ENCODE measurements at places on chromosomes 6 and 20.

DNA sequence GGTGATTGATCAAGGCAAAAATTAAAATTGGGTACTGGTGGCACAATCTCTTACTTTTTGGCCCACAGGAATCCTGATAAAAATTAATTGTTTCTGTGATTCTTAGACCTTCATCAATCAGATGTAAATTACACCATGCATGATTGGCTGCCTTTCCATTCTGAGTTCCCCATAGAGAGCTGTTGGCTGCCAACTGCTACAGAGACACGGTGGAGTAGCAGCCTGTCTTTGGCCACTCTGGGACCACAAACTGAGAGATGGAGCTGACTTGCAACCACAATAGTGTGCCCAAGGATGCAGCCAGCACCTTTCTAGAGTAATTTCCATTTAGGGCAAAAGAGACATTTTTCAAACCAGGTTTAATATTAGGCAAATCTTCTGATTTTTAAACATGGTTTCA, 274.3 kb upstream of the MMS22L start:
- DNase-seq = no peak

DNA sequence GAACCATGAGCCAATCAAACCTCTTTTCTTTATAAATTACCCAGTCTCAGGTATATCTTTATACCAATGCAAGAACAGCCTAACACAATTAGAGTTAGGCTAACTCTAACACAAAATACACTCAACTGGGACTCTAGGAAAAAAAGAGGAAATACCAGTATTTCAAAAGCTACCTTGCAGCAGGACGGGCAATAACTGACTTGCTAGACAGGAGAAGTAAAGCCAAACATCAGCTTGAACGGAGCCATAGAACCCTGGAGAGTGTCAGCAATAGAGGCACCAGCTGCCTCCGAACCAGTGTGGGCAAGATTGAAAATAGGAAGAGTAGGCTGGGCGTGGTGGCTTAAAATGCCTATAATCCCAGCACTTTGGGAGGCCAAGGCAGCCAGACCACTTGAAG, 162.0 kb upstream of the SOX4 start:
- DNase-seq = no peak

GRCh38 chr6:99145738-99146137, 198.0 kb upstream of the FBXL4 start:
- DNase-seq = no peak

DNA sequence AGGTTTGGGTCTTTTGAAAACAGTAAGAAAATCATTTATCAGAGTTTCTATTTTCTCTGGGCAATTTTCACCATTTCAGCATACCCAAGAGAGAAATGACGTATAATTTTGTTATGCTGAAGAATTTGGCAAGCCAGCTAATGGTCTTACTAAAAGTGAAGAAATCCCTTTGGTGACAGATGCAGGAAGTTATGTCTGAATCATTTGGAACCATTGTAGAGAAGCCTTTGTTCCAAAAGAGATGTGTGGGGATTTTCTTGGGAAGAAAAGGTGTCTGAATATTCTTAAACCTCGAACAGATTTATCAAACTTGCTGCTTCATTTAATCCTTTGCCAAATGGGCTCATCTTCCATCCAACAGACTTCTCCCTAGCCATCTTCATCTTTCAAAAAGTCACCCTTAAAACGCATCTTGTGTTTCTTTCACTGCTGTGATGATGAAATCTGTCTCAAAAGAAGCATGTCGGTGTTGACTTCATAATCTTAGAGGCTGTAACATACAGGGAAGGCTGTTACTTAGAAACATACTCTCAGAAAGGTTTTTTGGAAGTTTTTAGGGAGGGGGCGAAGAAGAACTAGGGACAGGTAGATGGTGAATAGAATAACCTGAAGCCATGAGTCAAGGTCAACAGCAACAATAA, 39.5 kb downstream of the CITED2 start:
- DNase-seq = peak; percentile 67

DNA sequence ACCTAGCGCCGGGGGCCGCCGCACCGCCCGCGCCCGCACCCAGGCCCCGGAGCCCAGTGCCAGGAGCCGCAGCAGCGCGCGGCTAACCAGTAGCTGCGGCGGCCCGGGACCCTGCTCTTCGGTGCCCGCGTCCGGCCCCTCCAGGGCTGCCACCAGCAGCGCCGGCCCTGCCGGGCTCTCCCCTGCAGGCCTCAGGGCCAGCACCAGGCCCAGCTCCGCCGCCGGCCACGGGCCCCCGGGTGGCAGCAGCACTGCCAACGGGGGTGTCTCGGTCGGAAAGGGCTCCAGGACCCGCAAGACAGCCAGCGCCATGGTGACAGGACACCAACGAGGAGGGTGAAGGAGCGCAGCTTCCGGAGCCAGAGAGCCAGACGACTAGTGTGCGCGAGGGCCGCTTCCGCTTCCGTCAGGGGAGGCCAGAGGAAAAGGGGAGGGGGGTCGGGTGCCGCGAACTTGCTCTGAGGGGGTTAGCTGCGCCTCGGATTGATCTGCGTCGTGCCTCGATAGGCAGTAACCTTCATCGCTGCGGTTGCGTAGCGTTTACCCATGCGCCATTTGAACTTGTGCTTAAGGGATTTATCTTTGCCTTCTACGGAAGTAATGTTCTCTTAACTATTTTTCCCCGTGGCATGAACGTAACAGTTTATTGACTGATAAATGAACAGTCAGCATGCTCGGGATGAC, at the start of gene PEX6:
TSS of gene PEX6 (minus strand) at position 343 of the 684 bp plus-strand sequence. CDS start at position 312, 31 bp downstream.
- DNase-seq = peak; percentile 53

DNA sequence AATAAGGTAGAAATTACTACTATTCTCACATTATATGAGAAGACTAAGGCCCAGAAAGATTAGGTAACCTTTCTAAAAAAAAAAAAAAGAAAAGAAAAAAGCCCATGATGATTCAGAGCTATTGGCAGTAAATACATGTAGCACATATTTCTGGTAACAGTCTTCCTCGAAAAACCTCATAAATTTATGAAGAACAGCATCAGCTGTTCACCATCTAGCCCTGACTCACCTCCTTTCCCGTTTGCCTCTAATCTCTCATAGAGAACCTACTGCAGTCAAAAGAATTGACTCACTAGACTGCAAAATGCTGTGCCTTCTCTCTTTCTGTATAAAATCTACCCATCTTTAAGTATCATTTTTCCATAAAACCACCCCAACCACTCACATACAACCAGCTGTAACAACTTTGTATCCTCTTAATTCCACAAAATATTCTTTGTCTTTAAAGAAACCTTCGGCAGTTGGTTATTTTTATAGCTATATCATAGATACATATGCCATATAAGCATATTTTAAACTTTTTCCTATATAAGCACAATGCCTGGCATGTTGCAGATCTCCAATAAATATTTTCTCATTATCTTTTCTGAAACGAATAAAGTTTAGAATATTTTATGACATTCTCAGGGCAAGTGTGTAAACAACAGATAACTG, 152.7 kb upstream of the ENPP5 start:
- peak; percentile 48 for DNase-seq

DNA sequence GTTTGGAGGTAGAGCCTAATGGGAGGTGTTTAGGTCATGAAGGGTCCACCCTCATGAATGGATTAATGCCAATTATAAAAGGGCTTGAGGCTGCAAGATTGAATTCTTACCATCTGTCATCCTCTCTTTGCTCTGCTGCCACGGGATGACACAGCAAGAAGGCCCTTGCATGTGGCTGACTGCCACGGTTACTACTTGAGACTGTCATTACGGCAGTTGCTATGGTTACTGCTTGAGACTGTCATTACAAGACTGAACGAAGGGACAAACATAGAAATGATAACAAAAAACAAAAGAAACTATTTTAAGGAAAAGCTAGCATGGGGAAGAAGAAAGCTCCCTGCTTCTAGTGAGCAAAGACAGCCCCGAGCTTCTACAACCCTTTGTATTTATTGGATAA, 715.0 kb downstream of the TFAP2A start:
- no peak for DNase-seq

DNA sequence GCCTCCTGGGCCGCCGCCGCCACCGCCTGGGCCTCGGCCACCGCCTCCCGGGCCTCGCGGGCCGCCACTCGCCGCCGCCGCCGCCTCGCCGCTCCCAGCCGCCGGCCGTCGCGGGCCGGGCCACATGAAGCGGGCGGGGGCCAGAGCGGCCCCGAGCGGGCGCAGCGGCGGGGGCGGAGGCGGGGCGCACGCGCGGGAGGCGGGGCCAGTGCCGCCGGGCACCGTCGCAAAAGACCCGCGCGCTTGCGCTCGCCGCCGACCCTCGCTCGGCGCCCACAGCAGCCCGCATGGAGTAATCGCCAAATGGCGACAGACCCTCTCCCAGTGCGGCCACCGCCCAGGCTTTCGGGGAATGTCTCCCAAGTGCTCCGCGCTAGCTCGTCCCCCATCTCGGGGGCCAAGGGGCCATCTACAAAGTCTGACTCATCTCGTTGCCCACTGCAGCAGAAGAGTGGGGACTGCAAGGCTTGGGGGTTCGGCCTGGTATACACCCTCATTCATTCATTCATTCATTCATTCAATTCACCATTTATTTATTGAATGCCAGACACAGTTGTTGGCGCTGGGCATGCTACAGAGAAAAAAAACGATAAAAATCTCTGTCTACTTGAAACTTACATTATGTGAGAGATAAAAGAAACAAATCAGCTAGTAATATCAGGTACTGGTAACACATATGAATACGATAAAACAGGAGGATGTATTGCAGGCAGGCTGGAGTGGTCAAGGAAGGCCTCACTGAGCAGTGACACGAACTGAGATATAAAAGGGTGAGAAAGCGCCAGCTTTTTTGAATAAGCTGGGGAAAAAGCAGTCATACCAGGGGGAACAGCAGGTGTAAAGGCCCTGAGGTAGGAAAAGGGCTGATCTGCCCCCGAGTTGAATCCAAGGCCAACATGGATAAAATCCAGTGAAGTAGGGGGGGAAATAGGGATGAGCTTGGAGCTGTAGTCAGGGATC, at the start of gene B4GALT5:
TSS of gene B4GALT5 (minus strand) at position 126 of the 960 bp plus-strand sequence. CDS start 188 bp downstream, outside the sequence.
- peak; percentile 52 for DNase-seq

- DNase-seq = peak; percentile 79
Measured at GRCh38 chr20:48983423-48984400, 62.2 kb downstream of the ARFGEF2 start.

DNA sequence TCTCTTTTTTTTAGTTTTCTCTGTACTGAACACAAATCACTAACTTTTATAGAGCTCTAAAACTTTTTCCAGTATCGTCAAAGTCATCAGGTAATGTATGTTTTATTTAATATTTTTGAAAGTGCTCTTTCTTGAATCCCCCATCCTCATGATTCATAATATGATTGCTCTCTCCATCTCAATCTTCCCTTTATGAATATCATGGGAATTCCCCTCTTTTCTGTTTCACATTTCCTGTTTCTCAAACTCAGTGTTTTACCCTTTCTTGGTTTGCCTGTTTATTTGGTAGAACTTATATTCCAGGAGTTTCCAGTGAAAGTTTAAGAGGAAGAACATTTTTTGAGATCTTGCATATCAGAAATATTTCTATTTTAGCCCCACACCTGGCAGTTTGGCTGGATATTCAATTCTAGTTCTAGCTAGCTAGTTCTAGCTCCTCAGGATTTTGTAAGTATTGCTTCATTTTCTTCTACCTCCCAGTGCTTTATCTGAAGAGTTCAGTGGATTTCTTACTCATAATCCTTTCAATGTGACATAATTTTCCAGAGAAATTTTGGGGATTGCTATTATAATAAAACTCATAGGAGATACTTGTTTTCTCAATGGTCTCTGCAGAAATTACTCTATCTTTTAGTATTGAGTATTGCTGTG, 6.1 kb upstream of the C6orf58 start:
- DNase-seq = no peak

- no peak for DNase-seq
Measured at GRCh38 chr6:138981416-138981815, 6.6 kb downstream of the REPS1 start.

DNA sequence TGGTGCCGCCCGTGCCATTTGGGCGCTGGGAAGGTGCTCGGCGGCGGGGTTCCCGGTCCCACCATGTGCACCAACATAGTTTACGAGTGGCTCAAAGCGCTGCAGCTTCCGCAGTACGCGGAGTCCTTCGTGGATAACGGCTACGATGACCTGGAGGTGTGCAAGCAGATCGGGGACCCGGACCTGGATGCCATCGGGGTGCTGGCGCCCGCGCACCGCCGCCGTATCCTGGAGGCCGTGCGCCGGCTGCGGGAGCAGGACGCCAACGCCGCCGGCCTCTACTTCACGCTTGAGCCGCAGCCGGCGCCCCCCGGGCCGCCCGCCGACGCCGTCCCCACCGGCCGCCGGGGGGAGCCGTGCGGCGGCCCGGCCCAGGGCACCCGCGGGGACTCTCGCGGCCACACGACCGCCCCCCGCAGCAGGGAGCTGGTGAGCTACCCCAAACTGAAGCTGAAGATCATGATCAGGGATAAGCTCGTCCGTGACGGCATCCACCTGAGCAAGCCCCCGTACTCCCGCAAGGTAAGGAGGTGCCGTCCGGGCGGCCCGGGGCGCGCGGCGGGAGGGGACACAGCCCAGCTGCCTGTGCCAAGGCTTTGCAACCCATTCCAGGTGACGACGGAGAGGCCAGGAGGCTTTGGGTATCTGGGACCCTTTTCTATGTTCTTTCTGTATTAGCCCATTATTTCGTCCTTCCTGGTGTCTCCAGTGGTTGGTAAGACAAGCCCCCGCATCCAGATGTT, 547 bp downstream of the SAMD5 start:
- DNase-seq = no peak

GRCh38 chr20:1537731-1538058, 19.8 kb downstream of the SIRPD start:
- DNase-seq = no peak

- no peak for DNase-seq
Measured at GRCh38 chr20:56072165-56072564, 66.8 kb upstream of the CBLN4 start.

- no peak for DNase-seq
Measured at GRCh38 chr20:47642118-47642517, 140.4 kb downstream of the NCOA3 start.

GRCh38 chr6:140382355-140382754, 1007.9 kb upstream of the CITED2 start:
- DNase-seq = no peak

- no peak for DNase-seq
Measured at GRCh38 chr6:12580290-12580689, 136.3 kb upstream of the PHACTR1 start.

GRCh38 chr6:137122612-137123011, 50.8 kb downstream of the IL22RA2 start:
- DNase-seq = no peak

DNA sequence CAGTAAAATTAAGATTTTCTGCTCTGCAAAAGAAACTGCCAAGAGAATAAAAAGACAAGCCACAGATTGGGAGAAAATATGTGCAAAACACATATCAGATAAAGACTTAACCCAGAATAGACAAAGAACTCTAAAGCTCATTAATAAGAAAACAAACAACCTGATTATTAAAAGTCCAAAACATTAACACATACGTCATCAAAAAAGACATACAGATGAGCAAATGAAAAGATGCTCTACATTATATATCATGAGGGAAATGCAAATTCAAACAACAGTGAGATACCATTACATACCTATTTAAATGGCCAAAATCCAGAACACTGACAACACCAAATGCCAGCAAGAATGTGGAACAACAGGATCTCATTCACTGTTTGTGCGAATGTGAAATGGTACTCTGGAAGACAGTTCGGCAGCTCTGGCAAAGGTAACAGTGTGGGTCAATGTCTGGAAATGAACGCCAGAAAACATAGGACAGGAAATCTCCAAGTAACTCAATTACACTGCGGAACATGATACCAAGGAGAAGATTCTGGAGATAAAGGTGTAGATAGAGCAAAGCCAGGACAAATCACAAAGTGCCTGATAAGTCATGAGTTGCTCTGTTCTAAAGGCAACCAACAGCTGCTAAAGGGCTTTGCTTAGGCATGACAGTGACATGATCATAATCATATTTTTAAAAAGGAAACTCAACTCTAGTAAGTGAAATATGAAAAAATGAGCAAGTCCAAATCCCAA, 96.8 kb downstream of the PDE10A start:
- no peak for DNase-seq

Data from brain microvascular endothelial cell (primary cell).